ENCODE measurements at places on chromosomes 2 and 18.

- DNase-seq: no peak
Observed at GRCh38 chr18:58544616-58545337, 84.1 kb downstream of the ALPK2 start.

DNA sequence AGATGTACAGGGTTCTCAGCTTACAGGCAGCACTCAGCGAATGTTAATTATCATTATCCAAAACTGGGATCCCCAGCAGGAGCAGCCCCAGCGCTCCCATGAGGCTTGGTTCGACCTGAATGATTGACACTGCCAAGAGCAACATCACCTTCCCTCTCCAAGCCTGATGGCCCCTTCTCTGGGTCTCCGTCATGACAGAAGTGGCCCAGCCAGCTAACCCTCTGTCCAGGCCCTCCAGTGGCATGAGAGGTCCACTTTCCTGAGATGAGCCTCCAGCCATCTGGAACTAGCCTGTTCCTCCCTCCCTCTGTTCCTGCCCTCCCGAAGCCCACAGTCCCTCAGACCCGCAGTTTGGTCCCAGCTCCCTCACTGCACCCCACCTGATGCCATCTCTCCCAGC lies 97.0 kb upstream of the RAB6C start:
- no peak for DNase-seq

GRCh38 chr2:196601430-196602306 lies 37.8 kb upstream of the CCDC150 start:
- DNase-seq: peak; percentile 14

- no peak for DNase-seq
Observed at GRCh38 chr2:11773747-11774525, 27.5 kb downstream of the LPIN1 start.

- no peak for DNase-seq
Observed at GRCh38 chr2:146123714-146124113, 1603.8 kb upstream of the ZEB2 start.

GRCh38 chr2:217289907-217290280 lies 430.0 kb upstream of the TNP1 start:
- DNase-seq: no peak

GRCh38 chr2:223947711-223948205 lies 2.6 kb upstream of the WDFY1 start:
- DNase-seq: no peak

DNA sequence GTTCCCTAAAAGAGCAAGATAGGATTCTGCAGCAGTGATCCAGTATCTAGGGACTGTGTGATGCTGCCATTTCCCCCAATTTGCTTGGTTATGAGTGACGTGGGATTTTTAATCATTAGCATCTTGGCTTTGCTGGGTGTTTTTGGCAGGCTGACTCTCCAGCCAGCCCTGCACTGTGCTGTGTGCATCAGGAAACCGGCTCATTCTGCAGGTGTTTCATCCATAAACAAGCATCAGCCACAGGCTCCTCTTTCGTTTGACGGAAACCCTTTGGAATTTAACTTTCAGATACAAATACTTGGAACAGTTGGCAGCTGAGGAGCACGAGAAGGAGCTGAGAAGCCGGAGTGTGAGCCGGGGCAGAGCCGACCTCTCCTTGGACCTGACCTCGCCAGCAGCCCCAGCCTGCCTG lies 135.9 kb downstream of the TPGS2 start:
- DNase-seq: no peak

GRCh38 chr2:46763861-46764260 lies 151.7 kb downstream of the MCFD2 start:
- no peak for DNase-seq

GRCh38 chr2:168210895-168211570 lies 36.4 kb downstream of the STK39 start:
- no peak for DNase-seq

DNA sequence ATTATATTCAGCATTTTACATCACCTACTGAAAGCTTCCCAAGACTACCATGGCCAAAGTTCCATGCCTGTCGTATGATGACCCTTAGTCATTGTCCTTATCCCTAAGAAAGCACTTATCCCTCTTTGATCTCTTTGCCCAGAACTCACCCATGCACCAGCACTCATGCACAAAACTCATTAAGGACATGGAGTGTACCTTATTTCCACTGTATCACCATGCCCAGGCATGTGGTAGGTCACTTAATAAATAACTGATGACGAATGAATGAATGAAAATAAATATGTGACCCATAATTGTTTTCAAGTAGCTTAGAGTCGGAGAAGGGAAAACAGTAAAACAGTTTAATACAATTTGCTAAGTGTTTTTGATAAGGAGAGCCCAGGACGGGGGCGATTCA lies 220.1 kb downstream of the IKZF2 start:
- DNase-seq: no peak

DNA sequence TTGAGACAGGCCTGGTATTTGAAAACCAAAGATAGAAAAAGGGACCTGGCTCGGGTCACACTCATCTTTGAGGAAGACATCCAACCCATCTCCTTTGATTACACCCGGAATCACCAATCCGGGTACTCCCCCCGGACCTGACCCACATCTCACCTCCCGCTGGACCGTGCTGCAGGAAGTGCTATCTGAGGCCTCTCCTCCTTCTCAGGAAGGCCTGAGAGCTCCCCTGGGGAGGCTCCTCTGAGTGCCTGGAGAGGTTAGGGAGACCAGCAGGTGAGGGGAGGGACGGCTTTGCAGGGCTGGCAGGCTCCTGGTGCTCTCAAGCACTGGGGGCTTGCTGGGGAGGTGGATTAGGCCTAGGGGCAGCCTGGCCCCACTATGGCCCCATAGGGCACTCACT lies 170.9 kb downstream of the ACKR3 start:
- DNase-seq: no peak

DNA sequence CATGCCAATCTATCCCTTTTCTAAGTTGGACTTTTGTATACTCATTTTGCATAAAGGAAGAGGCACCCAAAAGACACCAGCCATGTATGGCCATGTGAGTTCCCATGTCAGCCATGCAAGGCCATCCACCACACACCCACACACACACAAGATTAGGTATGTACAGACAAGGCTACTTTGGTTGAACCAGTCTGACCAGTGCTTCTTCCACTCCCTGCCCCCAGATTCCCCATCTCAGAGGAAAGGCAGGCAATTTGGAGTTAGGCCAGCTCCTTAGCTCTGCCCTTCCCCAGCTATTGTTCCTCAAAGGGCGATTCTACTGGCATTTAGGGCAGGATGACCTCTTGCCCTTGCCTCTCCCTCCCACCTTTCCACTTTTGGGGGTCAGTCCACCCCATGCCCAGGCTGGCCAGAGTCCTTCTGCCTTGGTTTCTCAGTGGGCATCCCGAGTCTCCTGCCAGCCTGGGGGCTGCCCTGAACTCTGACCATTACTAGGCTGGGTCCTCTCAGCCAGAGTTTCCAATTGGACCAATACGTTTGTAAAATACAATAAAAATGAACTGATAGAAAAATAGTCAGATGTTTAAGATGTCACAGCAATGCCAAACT lies 101.1 kb downstream of the ZBTB7C start:
- DNase-seq: no peak

DNA sequence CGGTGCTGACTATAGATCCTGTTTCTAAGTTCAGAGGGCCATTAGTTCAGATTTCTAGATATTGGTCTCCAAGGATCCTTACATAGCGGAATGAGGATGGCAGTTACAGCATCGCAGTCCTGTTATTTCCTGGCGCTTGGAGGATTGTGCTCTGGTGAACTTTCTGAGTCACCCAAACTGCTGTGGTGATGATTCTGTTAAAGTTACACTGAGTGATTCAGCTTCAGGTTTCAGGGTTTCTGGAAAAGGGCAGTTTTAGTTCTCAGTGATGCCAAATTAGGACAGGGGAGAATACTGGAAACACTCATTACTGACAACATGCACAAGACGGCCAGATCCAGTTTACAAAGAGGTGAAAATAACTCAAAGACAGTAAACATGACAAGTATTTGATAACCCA lies 52.1 kb upstream of the ANKRD62 start:
- no peak for DNase-seq

DNA sequence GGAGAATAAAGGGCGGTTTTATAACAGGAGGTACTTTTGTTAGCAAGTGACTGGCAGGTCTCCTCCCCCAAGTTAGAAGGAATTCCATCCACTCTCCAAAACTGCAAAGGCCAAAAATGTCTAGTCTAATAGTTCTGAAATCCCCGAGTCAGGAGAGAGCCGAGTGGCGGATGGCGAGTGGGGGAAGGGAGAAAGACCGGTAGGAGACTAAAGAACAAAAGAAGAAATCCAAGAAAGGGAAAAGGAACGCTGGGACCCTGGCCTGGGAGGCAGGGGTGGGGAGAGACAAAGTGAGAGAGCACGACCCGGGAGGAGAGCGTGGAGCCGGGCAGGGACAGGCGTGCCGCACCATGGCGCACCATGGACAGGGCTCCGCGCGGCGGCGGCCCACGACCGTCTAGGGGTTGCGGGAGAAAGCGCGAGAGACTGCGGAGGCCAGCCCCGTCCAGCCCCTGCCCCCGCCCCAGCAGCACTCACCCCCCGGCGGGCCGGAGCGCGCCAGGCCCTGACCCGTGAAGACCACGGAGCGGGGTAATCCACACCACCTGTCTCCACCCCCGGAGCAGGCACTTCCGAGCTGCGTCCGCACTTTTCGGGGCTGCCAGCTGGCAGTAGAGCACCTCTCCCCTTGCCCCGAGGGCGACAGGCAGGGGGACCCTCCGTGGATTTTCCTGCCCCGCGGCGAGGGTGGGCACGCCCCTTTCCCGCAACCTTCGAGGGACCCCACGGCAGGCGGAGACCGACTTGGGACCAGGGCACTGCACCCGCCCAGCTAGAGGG lies 1.6 kb downstream of the CDH2 start:
- DNase-seq: peak; percentile 13

DNA sequence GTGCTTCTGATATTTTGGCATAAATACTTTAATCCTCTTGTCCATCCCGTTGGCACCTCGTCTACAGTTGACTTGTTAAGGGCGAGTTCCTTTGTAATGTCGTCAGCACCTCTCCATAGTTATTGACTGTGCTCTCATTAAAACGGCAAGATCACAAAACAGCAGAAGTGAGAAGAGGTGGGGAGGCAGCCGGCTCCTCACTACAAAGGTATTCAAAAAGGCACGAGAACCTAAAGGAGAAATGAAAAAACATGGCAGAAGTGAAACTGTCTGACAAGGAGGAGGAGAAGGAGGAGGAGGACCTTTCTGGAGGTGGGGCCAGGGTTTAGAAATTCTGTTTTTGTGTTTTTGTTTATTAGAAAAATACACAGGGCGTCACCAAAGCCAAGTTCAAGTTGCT lies 235.6 kb downstream of the BCL11A start:
- DNase-seq: no peak

- no peak for DNase-seq
Observed at GRCh38 chr2:3520591-3520990, 1.3 kb upstream of the ADI1 start.

GRCh38 chr2:54289917-54290316 lies 33.9 kb upstream of the TSPYL6 start:
- no peak for DNase-seq

GRCh38 chr2:167398873-167399272 lies 510.6 kb downstream of the XIRP2 start:
- DNase-seq: no peak

DNA sequence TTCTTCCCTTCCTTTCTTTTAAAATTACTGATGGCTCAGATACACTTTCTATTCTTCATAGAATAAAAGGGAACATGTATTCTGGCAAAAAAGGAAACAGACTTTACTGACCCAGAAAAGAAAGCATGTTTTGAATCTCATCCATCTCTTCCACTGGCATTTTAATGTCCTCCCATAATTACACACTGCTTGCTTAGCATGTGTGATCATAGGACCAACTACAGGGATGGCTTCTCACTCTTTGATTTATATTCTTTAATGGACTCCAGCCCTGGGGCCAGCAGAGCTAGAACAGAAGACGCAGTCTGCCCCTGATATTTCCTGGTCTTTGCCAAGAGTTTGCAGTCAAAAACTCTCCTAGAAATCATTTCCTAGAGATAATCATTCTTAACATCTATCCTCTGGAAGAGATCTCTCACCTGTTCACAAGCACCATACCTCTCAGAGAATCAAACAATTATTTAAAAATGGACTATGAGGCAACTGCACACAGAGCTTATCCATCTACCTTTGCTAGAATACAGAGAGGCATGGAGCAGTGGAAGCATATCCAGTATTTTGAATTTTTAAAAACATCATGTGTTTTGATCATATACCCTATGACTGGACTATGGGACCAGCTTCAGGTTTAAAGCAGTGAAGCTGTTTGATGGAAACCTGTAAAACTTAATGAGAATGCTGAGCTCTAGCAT lies 429.1 kb downstream of the NRXN1 start:
- DNase-seq: no peak

GRCh38 chr18:7197854-7198253 lies 33.0 kb upstream of the LRRC30 start:
- DNase-seq: no peak

GRCh38 chr2:68943581-68944568 lies 8.8 kb downstream of the GKN2 start:
- peak; percentile 57 for DNase-seq

GRCh38 chr2:195612611-195613495 lies 44.2 kb upstream of the SLC39A10 start:
- no peak for DNase-seq

- DNase-seq: no peak
Observed at GRCh38 chr2:196515608-196516007, 123.9 kb upstream of the CCDC150 start.

GRCh38 chr18:45926691-45927090 lies 40.4 kb downstream of the EPG5 start:
- DNase-seq: no peak

DNA sequence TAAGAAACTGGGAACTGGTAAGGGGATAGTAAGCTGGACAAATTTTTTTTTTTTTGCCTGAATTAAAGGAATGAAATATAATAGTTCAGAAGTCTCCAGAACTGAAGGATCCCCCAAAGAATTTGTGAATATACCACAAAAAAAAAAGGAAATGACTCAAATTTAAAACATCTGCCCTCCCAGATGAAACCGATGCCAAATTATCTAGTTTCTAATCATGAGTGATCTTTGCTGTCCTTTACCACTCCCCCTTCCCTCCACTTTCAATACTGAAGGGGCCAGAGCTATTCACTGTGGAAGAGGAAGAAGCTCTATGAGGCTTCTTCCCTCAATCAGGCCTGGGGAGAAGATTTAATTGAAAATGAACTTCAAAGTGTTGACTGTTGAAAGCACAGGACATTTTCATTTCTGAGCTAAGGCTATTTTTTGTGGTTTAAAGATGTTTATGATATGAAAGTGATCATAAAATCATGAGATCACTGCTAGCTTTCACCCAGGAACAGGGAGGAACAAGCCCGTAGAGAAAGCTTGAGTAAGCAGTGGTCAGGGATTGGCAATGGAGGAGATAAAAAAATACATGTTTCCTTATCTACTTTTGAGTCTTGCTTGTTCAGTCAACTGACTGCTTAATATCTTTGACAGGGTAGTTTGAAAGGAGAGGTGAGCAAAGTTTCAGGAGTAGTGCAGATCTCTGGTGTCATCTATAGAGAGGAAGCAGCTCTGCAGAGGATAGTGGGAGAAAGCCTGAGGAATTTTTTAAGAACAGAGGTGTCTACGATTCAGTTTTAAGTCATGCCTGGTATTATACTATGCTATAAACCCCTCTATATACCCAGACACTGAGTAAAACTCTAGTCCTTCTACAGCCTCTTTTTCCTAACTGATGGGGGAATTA lies 409.5 kb upstream of the FIGN start:
- no peak for DNase-seq

Measured in uterus (tissue), 4 donors.